ENCODE measurements at places on chromosomes 6 and 20. TPM values are rescaled to one million over a fixed set of nuclear protein-coding genes. Genes with fewer than 3 reads are reported as not detected.

- DNase-seq = no peak
Measured at GRCh38 chr20:53034899-53035298, 62.7 kb downstream of the TSHZ2 start.

The MAPK13 gene
- 9.0 TPM for polyA plus RNA-seq

DNA sequence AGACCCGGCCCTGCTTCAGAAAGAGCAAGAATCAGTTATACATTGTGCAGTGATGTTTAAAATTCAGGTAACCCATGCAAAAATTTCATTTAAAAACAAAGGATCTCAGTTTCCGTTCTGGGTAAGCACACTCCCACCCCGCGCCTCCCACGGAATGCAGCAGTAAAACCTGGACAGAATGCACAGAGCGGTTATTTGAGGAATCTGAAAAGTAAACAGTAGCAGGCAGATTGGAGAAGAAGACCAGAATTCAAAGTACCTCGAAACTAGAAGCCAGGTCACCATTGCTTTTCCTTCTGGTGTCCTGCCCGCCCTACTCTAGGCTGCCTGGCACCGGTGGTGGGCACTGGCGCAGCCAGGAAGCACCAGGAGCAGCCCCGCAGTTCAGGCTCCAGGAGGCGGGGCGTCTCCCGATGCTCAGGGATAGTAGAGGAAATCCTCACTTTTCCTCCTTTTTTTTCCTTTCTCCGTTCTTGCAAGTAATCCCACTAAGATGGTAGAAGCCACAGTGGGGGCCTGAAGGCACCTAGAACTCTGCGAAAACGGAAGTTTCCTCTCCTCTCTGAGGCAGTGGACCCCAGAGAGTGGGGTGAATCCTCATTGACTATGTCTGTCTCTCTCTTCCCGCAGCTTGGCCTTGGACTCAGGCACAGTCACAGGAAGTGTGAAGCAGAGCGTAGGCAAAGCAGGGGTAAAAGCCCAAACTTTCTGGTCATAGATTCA lies 28.3 kb downstream of the METTL24 start:
- peak; percentile 2 for DNase-seq

The SLC17A3 gene
- polyA plus RNA-seq = not detected

DNA sequence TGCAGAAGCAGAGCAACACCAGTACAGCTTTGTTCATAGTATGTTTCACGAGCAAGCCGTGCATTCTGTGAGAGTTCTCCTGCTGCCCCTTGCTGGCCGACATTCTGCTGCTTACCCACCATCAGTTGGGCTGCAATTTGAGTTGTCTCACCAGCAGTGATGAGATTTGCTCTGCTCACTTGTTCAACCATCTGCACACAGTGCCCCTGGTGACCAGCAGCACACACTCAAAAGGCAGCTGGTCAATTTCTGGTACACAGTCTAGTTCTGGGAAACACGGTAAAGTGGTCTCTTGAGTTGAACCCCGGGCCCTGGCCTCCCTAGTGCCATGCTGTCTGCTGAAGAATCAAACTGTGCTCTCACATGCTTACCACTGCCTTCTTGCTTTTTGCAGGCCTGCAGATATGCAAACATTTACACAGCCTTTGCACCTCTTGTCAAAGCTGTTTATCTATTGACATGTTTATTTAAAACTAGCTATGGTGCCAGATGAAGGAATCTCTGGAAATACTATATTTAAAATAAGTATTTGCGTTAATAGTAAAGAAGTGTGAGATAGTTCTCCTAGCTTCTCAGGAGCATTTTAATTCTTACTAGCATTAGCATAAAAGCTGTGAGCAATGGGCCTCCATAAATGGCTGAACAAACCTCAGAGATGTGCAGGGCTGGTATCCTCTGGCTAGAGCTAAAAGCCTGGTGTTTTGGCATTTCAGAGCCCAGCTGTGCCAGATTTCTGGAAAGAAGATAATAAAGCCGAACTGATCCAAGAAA lies 234.3 kb downstream of the ARHGAP18 start:
- DNase-seq = no peak
